Stimulated activated CD8-positive, alpha-beta memory T cell treated with anti-CD3 and anti-CD28 coated beads, Interleukin-7, amount 100 ng/mL, for 48 hours (primary cell): ENCODE measurements at places on chromosomes 12 and 14.
A peak's percentile ranks its signal among the peaks of the same experiment; 100 is the strongest.

GRCh38 chr12:123762715-123763052 lies 583 bp downstream of the DNAH10 start:
- DNase-seq, result no peak

DNA sequence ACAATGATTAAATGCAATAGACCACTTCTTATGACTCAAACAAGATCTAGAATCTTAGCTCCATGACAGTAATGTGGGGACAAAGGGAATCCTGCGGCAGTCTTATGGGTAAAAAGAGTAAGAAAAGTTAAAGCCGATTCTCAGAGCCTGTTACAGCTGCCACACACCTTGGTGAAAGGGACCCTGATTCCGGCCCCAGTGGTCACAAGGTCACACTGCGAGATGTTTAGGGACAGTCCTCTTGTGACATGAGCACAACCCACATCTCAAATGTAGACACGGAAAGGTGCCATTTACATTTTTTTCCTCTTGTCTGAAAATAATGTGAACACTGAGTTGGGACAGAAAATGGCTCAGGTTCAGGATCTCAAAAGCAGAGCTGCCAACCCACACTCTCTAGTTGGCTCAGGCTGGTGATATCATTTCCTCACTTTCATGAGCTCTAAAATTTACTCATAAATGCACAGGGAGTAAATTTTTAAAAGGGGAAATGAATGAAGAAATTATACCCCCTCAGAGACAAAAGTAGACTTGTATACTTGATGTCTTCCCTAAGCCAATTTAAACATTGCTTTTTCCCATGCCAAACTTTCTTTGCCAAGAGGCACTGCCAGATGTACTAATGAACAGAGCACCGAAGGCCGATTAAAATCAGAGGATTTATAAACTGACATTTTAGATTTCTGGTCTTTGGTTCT lies 113.1 kb upstream of the OVCH1 start:
- DNase-seq, result no peak

DNA sequence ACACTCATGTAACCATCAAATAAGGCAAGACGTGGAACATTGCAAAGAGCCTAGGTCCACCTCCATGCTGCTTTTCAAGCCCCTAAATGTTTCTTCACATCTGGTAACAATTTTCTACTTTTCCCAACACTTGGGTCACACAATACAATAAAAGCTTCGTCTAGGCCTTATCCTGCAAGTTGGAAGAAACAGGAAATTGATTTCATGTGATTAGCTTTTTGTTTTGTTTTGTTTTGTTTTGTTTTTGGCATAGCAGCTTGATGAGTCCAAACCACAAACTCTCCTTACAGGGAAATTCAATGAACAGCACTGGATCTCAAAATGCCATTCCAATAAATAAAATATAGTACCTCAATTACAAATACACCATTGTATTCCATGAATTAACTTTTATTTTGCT lies 19.3 kb downstream of the TAS2R50 start:
- no peak for DNase-seq

- DNase-seq, result no peak
These were observed 439.1 kb downstream of the NPAS3 start for GRCh38 chr14:33377596-33378390.

- no peak for DNase-seq
These were observed 66.0 kb upstream of the LHX5 start for GRCh38 chr12:113537751-113538087.

- DNase-seq, result no peak
These were observed 386.8 kb downstream of the TMEM121 start for GRCh38 chr14:105913221-105913620.

DNA sequence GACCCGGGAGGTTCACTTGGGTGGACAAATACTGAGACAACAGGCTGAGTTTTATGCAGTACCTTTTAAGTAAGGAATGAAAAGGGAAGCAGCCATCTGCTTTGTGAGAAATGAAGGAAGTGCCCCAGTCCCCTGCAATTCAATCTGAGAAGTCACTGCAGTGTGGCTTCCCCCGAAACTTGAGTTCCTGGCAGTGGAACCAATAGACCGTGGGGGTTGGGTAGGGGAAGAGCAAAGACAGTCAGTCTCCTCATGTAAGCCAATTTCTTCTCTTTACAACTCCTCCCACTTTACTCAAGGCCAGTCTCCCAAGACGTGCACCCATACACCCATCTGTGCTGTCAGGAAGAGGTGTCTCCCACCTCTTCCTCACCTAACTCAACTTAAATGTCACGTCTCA lies 206.5 kb downstream of the BCAT1 start:
- DNase-seq, result no peak

GRCh38 chr14:101970830-101971400 lies 6.5 kb downstream of the DYNC1H1 start:
- no peak for DNase-seq

DNA sequence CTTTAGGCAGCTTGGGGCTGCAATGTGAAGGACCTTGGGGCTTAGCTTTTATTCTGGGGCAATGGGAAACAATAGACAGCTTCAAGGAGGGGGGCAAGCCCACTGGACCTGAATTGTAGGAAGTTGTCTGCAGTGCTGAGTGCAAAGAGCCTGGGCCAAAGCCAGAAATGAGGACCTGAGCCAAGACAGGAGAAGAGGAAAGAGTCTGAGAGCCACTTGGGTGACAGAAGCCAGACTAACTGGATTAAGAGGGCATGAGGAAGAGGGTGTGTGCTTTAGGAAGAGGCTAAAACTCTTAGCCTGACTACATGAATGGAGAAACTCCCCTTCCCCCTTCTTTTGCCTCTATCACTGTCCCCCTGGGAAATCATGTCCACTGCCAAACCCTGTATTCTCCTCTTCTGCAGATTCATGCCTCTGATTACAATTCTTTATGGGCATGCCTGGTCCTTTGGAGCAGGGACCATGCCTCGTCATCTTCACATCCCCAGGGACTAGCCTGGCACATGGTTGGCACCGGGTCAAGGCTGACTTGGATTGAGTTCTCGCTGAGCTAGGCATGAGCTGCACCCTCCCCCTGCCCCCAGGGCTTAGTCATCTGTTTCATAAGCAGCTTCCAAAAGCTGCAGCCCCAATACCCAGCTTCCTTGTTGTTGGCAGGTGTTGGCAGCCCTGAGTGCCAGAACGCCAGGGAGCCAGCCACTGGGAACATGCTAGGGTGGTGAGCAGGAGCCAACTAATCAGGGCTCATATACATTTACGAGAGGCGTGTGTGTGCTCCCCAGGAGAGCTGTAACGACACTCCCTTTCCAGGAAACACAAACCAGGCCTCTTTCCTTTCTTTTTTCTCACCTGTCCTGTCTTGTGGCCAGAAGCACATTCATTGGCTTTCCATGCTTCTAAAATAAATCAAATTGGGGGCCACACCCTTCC lies 27.7 kb upstream of the JDP2 start:
- DNase-seq, result no peak

- no peak for DNase-seq
These were observed 104.0 kb downstream of the VRK1 start for GRCh38 chr14:96901227-96901626.

DNA sequence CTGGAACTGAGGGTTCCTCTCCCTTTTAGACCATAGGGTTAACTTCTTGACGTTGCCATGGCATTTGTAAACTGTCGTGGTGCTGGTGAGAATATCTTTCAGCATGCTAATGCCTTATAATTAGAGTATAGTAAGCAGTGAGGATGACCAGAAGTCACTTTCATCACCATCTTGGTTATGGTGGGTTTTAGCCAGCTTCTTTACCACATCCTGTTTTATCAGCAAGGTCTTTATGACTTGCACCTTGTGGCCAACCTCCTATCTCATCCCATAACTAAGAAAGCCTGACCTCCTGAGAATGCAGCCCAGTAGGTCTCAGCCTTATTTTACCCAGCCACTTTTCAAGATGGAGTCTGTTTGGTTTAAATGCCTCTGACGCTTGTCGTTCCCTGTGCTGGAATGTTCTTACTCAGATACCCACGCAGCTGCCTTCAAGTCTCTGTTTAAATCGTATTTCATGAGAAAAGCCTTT lies 44.2 kb downstream of the BBS10 start:
- DNase-seq, result no peak

DNA sequence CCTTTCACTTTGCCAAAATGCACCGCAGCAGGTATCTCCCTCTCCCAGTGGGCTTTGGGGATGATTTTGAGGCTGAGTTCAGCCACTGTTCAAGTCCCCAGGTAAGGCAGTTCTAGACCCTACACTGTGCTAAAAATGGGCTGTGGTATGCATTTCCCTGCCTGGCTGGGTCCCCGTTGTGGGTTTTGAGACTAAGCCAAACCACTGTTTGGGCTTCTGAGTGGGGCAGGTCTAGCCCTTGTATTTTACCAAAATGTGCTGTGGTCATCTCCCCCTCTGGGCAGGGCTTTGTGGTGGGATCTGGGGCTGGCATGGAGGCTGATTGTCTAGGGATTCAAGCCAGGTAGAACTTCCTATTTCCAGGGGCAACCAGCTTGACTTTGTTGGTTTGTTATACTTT lies 13.6 kb upstream of the OR4Q3 start:
- no peak for DNase-seq

DNA sequence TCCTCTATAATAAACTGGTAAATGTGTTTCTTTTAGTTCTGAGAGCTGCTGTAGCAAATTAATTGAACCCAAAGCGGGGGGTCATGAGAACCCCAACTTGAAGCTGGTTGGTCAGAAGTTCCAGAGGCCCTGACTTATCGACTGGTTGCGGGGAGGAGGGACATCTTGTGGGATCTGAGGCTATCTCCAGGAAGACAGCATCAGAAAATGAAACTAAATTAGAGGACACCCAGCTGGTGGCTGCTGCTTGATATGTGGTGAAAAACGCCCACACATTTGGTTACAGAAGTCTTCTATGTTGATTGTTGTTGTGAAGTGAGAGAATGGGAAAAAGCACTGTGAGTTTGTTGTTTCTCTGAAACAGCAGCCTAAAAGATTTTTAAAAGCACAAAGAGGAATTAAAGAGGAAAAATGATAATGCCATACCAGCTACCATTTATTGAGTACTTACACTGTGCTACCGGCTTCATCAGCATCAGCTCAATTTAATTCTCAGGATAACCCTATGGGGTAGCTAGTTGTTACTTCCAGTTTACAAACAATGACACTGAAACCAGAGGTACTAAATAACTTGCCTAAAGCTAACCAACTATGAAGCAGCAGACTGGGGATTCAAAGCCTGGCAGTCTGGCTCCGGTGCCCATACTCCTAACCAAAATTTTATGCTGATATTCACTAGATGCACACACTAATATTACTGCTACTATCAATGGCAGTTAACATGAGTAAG lies 24.3 kb downstream of the DDX24 start:
- no peak for DNase-seq

GRCh38 chr14:69152181-69152901 lies 578 bp downstream of the DCAF5 start:
- peak; percentile 23 for DNase-seq

DNA sequence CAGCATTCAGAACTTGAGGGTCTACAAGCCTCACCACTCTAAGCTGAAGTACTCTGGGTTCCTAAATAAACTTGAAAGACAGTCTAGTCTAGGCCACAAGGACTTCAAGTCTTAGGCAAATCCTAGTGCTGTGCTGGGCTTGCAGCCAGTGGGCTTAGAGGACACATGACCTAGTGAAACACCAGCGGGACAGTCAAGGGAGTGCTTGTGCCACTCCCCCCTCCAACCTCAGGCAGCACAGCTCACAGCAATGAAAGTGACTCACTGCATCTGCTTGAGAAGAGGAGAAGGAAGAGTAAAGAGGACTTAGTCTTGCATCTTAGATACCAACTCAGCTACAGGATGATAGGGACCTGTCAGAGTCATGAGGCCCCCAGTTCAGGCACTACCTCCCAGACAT lies 438.1 kb downstream of the IPO8 start:
- DNase-seq, result no peak
